Stimulated activated CD4-positive, alpha-beta T cell treated with anti-CD3 and anti-CD28 coated beads, Interleukin-15, amount 100 ng/mL, for 1 hour (primary cell): ENCODE measurements at places on chromosomes 3 and 15.

- DNase-seq: no peak
These were observed 627.0 kb upstream of the TBL1XR1 start for GRCh38 chr3:177824190-177824786.

DNA sequence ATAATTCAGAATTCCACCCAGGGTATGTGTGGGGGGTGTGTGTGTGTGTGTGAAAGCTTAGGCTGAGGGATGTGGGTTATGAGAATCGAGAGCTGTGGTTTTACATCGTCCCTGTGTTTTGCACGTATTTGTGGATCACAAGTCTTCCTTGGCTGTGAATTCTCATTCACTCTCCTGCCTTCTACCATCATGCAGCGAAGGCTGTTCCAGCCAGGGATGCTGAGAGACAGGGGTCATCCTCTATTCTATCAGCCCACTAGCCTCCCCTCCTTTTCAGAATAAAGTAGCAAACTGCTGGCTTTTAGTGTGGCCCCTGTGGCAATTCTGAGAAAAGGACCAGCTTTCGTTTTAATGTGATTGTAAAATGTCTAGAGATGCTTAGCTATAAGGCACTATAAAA, 460.6 kb upstream of the NR2F2 start:
- no peak for DNase-seq

- DNase-seq: no peak
These were observed 7.9 kb downstream of the TNFSF10 start for GRCh38 chr3:172515130-172515918.

- no peak for DNase-seq
These were observed 182.9 kb upstream of the RORA start for GRCh38 chr15:61411902-61412510.

DNA sequence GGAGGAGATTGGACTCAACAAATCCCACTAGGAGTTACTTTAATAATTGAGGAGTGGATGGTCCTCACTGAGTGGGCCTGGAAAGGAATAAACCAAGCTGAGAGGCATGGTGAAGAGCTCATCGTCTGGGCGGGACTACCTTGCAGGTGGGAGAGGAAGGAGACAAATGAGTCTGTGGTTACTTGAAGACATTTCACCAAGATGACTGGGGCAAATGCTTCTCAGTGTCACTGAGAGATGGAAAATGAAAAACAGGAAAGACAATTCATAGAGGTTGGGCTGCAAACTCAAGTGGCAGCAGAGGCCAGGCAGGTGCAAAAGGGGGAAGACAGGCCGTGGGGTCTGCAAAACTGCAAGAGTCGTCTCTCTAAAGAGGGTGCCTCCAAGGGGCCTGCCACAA, 1.5 kb upstream of the ARHGAP31 start:
- DNase-seq: no peak

DNA sequence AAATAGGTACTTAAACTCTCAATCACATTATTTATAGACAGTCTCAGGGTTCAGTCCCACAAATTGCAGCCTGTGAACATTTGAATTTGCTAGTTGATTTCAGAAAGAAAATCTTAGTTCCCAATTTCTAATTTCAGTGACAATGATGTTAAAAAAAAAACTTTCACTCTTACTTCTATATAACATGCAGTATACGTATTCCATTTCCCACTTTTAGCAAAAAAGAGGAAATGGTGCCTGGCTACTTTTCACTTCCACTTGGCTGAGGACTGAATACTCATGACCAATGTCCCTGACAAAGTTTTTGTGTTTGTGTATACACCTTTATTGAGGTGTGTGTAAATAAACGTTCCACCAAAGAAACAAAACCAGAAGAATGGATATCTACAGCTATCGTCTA, 32.1 kb upstream of the XCR1 start:
- no peak for DNase-seq

- DNase-seq: no peak
These were observed 2.5 kb upstream of the RGMA start for GRCh38 chr15:93091465-93091864.
